Progenitor cell of endocrine pancreas (in vitro differentiated cells): ENCODE measurements at places on chromosomes 3 and 15. TPM values are rescaled to one million over a fixed set of nuclear protein-coding genes. Genes with fewer than 3 reads are reported as not detected.

DNA sequence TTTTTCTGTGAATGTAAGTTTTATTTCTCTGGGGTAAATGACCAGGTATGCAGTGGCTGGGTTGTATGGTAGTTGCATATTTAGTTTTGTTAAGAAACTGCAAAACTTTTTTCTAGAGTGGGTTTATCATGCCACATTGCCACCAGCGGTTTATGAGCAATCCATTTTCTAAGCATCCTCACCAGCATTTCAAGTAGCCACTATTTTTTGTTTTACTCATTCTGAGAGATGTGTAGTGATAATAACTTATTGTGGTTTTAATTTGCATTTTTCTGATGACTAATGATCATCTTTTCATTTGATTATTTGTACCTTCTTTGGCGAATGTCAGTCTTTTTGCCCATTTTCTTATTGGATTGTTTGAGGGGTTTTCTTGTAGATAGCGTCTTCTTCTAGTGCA is 56.2 kb downstream of the SPRED1 start:
- H3K4me3 ChIP-seq: no peak overlapping the region
- DNase-seq: no peak
- H3K27ac ChIP-seq: no peak overlapping the region
- H3K36me3 ChIP-seq: peaks cover 35% of the 10 kb centered on the region
- H3K27me3 ChIP-seq: no peaks in the 10 kb centered on the region

DNA sequence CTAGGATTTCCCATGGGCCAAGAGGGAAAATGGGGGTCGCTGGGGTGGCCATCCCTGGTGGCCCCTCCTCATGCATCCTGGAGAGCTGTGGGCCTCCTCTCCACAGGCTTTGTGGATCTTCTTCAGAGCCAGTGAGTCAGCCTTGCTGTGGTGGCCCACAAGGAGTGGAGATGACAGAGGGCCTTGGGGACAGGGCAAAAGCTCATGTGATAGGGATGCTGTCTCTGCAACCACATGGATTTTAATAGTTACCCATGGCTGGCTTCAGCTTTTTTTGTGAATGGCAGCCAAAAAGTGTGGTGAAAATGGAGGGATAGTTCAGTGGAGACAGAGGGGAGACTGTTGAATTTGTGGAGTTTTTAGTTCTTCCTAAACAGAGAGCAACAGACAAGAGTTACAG is 1.2 kb downstream of the TF start:
- H3K4me1 ChIP-seq: peaks cover 10% of the 10 kb centered on the region
- no peak overlapping the region for H3K27ac ChIP-seq
- H3K36me3 ChIP-seq: no peaks in the 10 kb centered on the region
- H3K27me3 ChIP-seq: no peaks in the 10 kb centered on the region

- H3K27me3 ChIP-seq: no peaks in the 10 kb centered on the region
- no peak overlapping the region for H3K4me3 ChIP-seq
- H3K4me1 ChIP-seq: peaks cover 4% of the 10 kb centered on the region
- peaks cover 4% of the 10 kb centered on the region for H3K36me3 ChIP-seq
- no peak overlapping the region for H3K27ac ChIP-seq
Observed at GRCh38 chr3:45608885-45609284, 14.3 kb downstream of the LIMD1 start.

DNA sequence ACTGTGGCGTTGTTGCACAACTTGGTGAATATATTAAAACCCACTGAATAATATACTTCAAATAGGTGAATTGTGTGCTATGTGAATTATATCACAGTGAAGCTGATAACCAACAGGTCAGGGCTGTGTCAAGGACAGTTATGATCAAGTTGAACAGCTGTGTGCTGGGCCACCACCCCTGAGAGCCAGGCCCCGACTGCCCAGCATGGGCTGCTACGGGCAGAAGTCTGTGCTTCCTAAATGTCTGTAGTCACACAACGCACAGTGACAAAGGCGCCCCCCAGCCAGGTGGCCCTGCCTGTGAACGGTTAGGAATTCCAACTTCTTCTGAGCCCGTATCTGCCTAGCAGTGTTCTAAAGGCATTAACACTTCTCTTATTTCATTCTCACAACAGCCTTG is 32.8 kb downstream of the TKT start:
- H3K27me3 ChIP-seq: peaks cover 3% of the 10 kb centered on the region
- H3K36me3 ChIP-seq: peaks cover 7% of the 10 kb centered on the region
- H3K27ac ChIP-seq: no peak overlapping the region

LRRIQ4 gene
- 0.31 and 0.42 TPM in 2 replicates for total RNA-seq

- no peak overlapping the region for H3K4me3 ChIP-seq
- peaks cover 6% of the 10 kb centered on the region for H3K4me1 ChIP-seq
- no peak overlapping the region for H3K27ac ChIP-seq
Observed at GRCh38 chr15:80155001-80155377, 2.2 kb downstream of the FAH start.

DNA sequence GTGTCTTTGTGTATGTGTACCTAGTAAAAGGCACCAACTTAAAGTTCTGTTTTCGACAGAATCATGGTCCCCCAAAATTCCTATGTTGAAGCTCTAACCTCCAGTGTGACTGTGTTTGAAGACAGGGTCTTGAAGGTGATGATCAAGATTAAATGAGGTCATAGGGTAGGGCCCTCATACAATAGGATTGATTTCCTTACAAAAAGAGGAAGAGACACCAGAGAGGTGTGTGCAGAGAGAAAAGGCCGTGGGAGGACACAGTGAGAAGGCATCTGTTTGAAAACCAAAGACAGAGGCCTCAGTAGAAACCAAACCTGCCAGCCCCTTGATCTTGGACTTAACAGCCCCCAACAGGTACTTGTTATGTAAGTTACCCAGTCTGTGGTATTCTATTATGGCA is 52.0 kb upstream of the CORO2B start:
- peaks cover 8% of the 10 kb centered on the region for H3K4me1 ChIP-seq
- DNase-seq: no peak
- no peaks in the 10 kb centered on the region for H3K36me3 ChIP-seq
- H3K4me3 ChIP-seq: no peak overlapping the region
- H3K27me3 ChIP-seq: peaks cover 8% of the 10 kb centered on the region
- no peak overlapping the region for H3K27ac ChIP-seq

- peaks cover 17% of the 10 kb centered on the region for H3K27me3 ChIP-seq
- DNase-seq: no peak
- H3K4me1 ChIP-seq: peaks cover 32% of the 10 kb centered on the region
Observed at GRCh38 chr15:58459045-58459444, 27.3 kb downstream of the LIPC start.

TMEM158 gene
- 3.8 and 4.9 TPM in 2 replicates for total RNA-seq

CHDH gene
- 17.7 and 17.9 TPM in 2 replicates for total RNA-seq

SLC30A4 gene
- total RNA-seq: 6.7 and 7.7 TPM in 2 replicates

DNA sequence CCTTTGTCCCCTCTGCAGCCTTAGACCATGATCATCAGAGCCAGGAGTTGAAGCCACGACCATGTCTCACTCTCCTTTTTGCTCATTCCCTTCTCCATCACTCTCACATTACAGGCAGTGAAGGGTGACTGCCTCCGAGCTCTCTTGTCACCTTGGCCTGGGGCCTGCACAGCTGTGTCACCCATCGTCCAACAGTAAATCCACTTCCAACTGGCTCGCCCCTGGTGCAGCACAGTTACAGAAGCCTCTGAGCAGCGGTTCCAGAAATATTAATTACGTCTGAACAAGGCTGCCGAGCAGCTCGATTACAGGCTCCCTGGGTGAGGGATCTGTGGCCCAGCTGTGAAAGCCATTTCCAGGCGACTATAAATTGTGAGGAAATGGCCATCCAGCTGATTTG is 528.2 kb downstream of the NR2F2 start:
- H3K27me3 ChIP-seq: peaks cover 12% of the 10 kb centered on the region
- no peak overlapping the region for H3K4me3 ChIP-seq
- H3K4me1 ChIP-seq: no peaks in the 10 kb centered on the region
- H3K36me3 ChIP-seq: no peaks in the 10 kb centered on the region
- no peak overlapping the region for H3K27ac ChIP-seq
- no peak for DNase-seq

GRCh38 chr3:42984701-42985100 is 5.6 kb downstream of the GASK1A start:
- H3K36me3 ChIP-seq: no peaks in the 10 kb centered on the region
- H3K4me1 ChIP-seq: peaks cover 13% of the 10 kb centered on the region
- peaks cover 37% of the 10 kb centered on the region for H3K27me3 ChIP-seq
- no peak for DNase-seq
- no peak overlapping the region for H3K27ac ChIP-seq
